T-helper 22 cell (primary cell): ENCODE measurements at places on chromosomes 16 and 17.
A peak's percentile ranks its signal among the peaks of the same experiment; 100 is the strongest.

DNA sequence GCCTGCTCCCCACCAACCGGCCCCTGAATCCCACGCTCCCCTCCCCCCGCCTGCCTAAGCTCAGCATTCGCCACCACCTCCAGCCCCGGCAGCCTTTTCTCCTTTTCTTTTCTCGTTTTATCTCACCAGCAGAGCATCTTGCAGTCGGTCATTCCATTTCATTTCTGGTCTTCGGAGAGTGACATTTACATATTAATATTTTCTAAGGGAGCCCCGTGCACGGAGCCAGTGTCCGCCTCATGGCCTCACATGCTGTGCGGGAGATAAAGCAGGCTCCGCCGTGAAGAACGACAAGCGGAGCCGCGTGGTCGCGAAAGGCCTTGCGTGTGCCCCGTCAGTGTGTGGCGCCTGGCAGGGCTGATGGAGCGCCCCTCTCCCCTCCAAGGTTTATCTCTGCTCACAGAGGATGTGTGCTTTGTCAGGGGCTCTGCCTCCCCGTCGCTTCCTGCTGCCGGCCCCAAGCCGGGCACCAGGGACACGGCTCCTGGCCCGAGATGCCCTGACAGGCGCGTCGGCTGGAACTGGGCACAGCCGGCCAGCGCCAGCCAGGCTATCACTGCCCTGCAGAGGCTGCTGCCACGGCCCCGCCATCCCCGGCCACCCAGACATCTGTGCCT lies 95.5 kb upstream of the GSE1 start:
- DNase-seq: no peak

DNA sequence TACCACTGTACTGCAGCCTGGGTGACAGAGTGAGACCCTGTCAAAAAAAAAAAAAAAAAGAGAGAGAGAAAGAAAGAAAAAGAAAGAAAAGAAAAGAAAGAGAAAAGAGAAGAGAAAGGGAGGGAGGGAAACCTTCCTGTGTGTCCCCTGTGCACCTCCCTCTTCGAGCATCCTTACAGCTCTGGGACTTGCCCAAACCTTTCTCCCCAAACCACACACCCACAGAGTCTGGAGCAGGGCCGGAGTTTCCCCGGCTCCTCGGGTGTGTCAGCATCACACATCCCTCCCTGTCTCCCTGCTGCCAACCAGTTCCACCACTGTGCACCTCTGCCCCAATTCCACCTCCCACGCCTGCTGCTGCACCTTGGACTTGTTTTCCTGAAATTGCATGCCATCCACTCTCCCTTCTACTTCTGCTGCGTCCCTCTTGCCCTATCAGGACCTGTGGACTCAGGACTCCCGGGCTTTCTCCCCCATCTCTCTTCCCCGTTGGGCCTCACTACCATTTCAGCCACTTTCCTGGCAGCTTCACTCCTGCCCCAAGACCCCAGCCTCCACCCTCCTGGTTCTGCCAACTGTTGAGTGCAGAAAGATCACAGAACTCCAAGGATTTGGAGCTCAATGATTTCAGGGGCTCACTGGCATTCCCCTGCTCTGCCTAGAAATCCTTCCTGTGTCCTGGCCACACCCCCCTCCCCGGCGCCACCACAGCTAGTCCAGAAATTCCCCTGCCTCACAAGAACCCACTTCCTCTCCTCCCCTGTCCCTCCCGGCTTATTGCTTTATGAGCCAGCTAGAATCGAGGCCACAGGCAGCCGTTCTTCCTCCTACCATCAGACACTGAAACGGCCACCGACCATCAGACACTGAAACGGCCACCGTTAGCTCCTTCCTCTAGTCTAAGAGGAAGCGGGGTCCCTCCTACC lies 3.7 kb upstream of the CDK3 start:
- peak; percentile 34 for DNase-seq

GRCh38 chr16:51982715-51983680 lies 563.9 kb downstream of the TOX3 start:
- no peak for DNase-seq

DNA sequence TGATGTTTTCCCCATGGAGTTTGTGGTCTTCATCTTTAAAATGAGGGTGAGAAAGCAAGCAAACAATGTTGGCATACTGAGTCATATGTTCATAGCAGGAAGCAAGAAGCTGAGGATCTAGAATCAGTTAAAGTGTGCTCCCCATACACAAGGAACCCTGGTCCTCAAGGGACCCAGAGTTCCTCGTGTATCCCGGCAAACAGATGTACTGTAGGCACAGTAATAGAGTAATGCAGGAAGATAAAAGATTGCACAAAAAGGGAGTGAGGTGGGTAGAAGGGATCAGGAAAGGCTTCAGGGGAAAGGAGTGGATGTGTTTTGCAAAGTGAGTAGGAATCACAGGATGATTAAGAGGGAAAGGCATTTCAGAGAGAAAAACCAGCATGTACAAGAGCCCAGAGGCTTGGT lies 412.3 kb upstream of the CDH11 start:
- DNase-seq: no peak

- no peak for DNase-seq
Observed at GRCh38 chr16:31414706-31415105, 13.5 kb downstream of the COX6A2 start.

- DNase-seq: peak; percentile 82
Observed at GRCh38 chr16:56988948-56989945, at the start of gene NLRC5. Gene NLRC5, plus strand, starts transcription at chr16:56989557. Its CDS starts 31,156 bp downstream, at chr16:57020713.

- no peak for DNase-seq
Observed at GRCh38 chr16:21625026-21625425, 25.6 kb downstream of the METTL9 start.

DNA sequence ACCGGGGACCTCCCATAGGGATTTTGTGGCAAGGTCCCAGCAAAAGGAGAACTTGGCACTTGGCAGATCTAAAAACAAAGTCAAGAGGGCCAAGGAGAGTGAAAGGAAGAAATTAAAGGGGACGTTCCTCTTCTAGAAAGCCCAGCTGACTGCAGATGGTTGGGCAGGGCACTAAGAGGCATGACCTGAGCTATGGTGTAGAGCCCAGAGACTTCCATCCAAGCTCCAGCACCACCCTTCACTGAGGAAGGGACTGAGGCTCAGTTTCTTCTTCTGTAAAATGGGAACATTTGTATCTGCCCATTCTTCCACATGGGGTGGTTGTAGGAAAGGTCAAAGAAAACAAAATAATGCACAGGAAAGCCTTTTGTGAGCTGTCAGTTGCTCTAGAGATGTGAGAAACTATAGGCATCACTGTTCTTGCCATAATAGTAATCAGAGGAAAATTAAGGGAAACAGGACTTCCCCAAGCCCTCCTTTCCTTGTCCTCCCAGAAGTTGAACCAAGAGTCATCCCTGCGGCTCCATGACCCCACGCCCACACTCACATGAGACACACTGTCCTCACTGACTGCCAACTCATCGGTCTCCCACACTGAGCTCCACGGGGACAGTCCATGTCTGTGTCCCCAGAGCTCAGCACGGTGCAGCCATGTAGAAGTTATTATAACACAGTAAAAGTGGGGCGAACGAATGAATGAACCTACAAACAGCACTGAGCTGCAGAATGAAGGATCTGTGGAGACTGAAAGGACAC lies 10.4 kb downstream of the CD300LF start:
- no peak for DNase-seq

DNA sequence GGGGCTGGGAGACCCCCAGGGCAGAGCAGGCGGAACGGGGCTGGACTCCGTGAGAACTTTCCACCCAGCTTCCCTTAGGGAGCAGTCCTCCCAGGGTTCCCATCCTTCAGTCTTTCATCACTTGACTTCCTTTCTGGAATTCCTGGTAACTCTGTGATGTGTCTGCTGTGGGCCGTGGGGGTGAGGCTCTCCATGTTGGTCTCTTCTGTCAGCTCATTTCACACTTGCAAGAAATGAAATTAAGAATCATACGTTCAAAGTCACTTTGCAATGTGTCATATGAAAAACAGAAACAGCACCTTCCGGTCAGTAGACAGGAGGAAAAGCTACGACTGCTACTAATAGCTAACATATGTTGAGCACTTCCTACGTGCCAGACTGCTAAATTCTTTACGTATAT lies 5.4 kb upstream of the BBS2 start:
- no peak for DNase-seq

DNA sequence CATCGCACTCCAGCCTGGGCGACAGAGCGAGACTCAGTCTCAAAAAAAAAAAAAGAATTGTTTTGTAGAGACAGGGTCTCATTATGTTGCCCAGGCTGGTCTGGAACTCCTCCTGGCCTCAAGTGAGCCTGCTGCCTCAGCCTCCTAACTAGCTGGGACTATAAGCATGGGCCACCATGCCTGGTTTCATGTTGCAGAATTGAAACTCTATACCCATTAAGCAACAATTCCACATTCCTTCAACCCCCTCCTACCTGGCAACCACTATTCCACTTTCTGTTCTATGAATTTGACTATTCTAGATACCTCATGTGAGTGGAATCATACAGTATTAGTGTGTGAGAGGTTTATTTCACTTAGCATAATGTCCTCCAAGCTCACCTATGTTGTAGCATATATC lies 24.5 kb downstream of the RNF135 start:
- DNase-seq: no peak

GRCh38 chr16:71288570-71288889 lies 672 bp downstream of the CMTR2 start:
- DNase-seq: no peak

DNA sequence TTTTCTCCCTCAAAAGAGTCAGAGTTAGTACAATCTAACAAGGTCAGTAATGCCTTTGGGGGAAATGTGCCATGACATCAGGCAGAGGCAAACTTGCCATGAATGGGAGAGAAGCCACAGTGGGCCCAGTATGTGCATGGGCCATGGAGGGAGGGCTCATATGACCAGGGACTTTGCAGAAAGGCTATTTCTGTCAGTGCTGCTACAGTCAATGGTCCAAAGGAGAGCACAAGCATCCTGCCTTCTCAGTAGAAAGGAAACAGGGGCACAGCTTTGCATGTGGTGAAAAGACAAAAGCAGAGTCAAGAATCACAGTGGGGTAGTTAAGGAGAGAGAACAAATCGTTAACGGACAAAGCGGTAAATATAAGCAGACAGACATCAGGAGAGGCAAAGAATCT lies 11.2 kb upstream of the CORO6 start:
- no peak for DNase-seq
